Smooth muscle cell of bladder (primary cell): ENCODE measurements at places on chromosomes 13 and 19. TPM values are rescaled to one million over a fixed set of nuclear protein-coding genes. Genes with fewer than 3 reads are reported as not detected.

SBK3 gene
- 0.09 TPM in 1 of 2 replicates, not detected in the other for total RNA-seq

CGB1 gene
- total RNA-seq: not detected in 2 replicates

UGGT2 gene
- total RNA-seq: 58.9 and 62.4 TPM in 2 replicates

CEACAM4 gene
- total RNA-seq: not detected in 2 replicates

UBE2M gene
- 87.9 and 92.6 TPM in 2 replicates for total RNA-seq
